NCI-H1092 treated with DMSO at 0.1 percent for 48 hours (cell line): ENCODE measurements at places on chromosomes 12 and 14.

DNA sequence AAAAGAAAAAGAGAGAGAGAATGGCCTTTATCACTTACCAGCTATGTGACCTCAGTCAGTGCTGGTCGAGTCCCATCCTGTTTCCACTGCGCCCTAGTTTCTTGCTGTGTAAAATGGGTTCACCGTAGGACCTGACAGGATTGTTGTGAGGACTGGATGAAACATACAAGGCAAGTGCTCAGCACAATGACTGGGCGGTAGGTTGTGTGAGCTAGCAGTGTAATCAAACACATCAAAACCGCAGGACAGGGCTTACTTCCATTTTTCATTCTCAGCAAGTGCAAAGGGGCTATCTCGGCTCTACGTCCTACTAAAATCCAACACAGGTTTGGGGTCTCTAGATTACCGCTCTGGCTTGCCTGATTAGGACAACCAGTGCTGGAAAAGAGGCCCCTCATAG, 36.4 kb upstream of the ATXN2 start:
- no peak for DNase-seq

DNA sequence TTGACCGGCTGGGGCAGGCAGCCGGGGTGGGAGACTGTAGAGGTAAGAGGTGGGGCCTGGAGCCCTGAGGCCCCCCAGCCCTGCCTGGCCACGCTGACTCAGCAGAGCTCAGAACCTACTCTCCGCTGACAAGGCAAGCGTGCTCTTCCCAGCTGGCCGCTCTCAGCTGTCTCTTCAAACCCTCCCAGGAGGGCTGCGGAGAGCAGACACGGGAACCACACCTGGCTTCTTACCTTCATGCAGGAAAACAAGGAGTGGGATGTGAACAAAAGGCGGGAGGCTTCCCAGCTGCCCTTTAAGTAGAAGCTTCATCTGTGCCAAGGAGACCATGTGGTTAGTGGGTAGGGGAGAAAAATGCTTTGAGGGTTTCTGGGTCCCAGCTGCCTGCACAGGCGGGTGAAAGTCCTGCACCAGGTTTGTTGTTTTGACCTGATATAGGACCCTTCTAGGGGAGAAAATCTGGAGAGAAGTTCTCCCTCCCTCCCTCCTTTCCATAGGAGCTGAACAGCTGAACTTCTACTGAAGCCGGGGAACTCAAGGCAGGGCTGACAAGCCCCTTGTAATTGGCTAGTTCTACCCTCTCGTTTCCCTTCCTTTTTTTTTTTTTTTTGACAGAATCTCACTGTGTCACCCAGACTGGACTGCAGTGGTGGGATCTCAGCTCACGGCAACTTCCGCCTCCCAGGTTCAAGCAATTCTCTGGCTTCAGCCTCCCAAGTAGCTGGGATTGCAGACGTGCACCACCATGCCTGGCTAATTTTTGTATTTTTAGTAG, 12.8 kb upstream of the TESC start:
- DNase-seq, result peak; percentile 82

DNA sequence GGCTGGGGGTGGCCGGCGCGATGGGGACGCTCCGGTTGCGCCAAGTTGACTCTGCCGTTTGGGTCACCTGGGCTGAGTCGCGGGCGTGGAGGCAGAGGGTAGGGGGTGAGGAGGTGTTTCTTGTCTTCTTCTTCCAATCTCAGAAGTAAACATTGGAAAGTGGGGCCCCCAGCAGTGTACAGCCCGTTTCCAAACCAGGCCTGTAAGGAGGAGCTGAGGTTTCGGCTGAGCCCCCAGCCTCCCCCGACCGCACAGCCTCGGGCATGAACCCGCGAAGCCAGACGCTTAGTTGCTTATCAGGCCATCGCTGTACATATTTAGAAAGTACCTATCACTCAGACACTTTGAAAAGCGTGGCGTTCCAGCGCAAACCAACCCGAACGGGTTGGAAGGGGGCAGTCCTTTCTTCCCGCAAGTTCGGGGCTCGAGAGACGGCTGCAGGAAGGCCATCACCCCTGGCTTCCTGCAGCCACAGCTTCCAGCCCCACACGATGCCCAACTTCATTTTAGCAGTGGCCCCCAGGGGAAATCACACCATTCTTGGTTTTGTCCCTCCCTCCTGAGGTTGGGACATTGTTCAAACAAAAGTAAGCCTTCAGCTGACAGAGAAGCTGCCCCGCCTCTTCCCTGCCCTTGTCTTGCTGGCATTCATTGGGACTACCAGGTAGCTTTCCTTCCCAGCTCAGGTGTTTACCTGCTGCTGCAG, 164.1 kb downstream of the ZFP36L1 start:
- no peak for DNase-seq

GRCh38 chr12:117126335-117126734, 27.1 kb upstream of the TESC start:
- DNase-seq, result no peak

GRCh38 chr12:108430245-108430644, 84.8 kb upstream of the FICD start:
- no peak for DNase-seq

- no peak for DNase-seq
Observed at GRCh38 chr12:77351860-77352259, 286.5 kb upstream of the E2F7 start.

- DNase-seq, result no peak
Observed at GRCh38 chr14:31492759-31493498, 5.1 kb upstream of the GPR33 start.
